WERI-Rb-1 (cell line): ENCODE measurements at places on chromosomes 1 and 21.

GRCh38 chr1:1899266-1899966 is 8.5 kb upstream of the GNB1 start:
- no peak for DNase-seq

DNA sequence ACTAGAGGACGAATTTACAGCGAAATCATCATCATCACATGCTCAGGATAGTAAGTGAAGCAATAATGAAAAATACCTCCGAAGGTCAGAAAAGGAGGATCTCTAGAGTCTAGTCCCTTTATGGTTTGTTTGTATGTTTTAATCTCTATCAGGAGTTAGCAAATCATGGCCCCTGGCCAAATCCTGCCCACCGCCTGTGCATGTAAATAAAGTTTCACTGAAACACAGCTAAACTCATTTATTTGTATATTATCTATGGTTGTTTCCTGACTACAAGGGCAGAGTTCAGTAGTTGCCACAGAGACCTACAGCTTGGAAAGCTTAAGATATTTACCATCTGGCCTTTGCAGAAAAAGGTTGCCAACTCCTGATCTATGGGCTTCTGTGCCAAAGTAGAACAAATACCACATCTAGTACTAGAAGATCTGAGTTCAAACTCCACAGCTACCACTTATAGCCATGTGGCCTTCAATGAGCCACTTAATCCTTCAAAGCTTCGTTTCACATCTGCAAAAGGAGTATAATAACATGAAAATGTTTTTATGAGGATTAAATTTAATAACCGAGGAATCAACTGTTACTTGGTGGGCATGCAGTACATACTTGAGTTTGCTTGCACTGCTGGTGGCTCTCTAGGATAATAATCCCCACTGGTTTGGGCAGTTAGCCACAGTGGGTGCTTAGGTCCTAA is 94.0 kb upstream of the KIF26B start:
- DNase-seq, result no peak

- DNase-seq, result no peak
Measured at GRCh38 chr1:14876747-14877146, 276.8 kb upstream of the TMEM51 start.

- DNase-seq, result no peak
Measured at GRCh38 chr1:235075048-235075776, 53.4 kb downstream of the TOMM20 start.
